Hematopoietic multipotent progenitor cell treated with erythropoietin and hydrocortisone succinate and interleukin-3 and kit ligand, for 6 days (in vitro differentiated cells): ENCODE measurements at places on chromosomes 2 and 18.

DNA sequence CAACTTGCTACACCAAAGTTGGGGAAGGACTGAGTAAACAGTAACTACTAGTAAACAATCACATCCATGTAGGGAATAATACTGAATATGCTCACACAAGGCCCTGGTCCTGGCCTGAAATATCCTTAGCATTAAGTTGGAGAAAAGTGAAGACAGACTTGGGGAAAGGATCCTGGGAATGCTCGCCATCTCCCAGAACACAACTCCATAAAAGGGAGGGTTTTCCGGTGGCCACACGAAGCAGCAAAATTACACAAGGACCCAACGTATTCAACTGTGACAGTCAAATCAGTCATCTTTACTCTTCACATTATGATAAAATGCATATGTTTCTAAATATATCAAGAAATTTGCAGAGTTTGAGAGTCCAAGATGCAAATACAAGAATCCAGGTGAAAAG lies 7.3 kb downstream of the NEMP2 start:
- DNase-seq, result no peak

DNA sequence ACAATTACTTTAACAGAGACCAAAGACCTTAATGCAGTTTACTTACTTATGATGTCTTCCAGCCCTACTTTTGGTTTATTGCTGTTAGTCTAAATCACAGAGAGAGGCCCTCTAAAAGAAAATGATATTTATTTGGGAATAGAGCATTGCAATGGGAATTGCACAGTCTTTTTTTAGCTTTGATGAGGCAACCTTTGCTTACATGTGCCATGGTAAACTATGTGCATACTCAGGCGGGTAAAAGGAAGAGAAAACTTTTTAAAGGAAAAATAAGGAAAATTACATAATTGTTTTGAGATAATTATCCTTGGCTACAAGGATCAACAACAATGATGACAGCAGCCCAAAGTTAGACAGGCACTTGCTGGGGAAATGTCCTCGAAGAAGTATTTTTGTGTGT lies 78.6 kb downstream of the EFEMP1 start:
- no peak for DNase-seq

- no peak for DNase-seq
These were observed 612 bp downstream of the DIPK1C start for GRCh38 chr18:74456349-74457042.

- no peak for DNase-seq
These were observed 171.0 kb downstream of the ANAPC1 start for GRCh38 chr2:111712940-111713515.

- DNase-seq, result no peak
These were observed 150.8 kb downstream of the LDLRAD4 start for GRCh38 chr18:13369353-13369752.

GRCh38 chr2:64447317-64448040 lies 6.5 kb upstream of the LGALSL start:
- DNase-seq, result no peak

DNA sequence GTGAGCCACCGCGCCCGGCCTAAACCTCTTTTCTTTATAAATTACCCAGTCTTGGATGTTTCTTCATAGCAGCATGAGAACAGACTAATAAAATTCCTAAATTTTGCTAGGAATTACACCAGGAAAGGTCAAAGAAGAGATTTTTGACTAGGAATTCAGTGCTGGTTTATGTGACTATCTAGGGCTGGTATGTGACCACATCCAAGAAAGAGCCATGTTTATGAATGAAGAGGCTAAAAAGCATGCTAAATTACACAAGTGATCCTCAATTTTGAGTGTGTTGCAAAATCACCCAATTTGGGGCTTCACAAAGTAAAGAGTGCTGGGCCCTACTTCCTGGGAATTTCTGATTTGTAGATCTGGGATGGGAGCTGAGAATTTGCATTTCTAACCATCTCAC lies 123.6 kb downstream of the CSRNP3 start:
- DNase-seq, result no peak

GRCh38 chr2:43255296-43255910 lies 29.0 kb upstream of the ZFP36L2 start:
- DNase-seq, result no peak

DNA sequence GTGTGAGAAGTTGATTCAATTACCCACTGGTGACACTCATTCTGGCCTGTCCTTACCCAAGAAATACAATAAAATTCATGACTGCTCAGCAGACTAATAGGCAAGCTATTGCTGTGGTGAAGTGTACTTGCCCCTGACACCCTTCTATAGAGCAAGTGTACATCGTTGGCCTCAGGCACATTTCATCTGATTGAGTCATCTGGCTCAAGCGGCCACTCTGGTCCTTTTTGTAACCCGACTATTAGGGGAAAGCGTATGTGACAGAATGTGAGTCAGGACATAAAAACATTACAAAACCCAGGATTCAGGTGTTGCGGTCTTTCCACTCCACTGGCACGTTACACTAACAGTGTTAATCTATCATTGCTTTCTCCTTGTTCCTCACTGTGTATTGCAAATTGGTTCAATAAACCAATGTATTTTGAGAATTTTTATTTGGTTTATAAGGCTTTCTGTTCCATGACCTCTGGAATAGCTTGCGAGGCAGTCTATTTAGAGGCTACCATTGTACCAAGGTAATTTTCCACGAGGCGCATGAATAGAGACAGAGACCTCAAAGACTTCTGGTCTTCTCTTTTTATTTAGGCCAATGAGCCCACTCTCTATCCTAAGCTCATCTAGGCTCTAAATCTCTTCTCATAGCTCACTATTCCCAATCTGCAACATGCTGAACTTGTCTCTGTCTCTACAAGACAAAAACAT lies 10.2 kb upstream of the TTC32 start:
- DNase-seq, result no peak

DNA sequence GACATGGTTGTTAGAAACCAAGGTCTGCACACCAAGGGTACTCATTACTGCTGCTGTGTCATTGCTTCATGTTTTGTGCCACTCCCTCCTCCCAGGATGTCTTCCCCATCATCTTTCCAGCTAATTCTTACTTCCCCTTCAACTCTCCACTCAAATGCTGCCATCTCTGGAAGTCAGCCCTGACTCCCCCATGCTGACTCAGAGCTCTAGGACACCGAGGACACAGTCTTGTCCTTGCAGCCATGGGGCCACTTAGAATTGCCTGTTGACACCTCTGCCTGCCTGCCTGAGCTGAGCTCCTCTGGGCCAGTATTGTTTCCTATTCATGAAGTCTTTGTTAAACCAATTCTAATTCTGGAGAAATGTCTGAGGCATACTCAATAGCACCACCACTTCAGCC lies 100.2 kb downstream of the GYPC start:
- DNase-seq, result no peak

GRCh38 chr2:224887141-224887540 lies 155.1 kb downstream of the DOCK10 start:
- DNase-seq, result no peak

DNA sequence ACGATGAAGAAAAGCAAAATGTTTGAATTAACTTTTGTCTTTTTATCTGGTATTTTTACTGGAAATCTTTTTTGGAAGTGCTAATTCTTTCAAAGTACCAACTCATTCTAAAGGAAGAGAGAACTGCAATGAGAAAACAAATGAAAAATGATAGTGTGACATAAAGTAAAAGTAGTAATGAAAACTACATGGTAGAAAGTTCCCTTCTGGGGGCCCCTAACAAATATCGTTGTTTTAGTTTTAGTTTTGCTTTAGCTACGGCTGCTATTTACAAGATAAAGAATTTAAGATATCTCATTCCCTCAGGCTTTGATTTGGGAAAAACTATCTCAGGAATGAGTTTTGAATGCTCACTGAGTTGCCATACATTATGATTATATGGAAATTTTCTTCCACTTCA lies 161.4 kb downstream of the XIRP2 start:
- no peak for DNase-seq

DNA sequence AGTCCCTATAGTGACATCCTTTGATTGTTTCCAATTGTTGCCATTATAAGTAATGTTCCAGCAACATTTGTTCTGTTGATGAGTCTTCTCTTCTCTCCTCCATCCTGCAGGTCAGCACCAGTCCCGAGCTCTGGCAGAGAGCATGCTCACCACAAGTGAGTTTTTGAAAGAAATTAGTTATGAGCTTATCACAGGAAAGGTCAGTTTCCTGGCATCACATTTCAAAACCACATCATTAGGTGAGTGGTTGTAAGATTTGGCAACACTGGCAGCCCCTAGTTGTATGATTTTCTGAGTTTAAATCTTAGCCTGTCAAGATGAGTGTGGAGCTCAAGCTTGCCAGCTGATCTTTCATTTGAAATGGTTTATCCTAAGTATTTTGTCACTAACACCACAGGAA lies 149.6 kb downstream of the ESCO1 start:
- no peak for DNase-seq

DNA sequence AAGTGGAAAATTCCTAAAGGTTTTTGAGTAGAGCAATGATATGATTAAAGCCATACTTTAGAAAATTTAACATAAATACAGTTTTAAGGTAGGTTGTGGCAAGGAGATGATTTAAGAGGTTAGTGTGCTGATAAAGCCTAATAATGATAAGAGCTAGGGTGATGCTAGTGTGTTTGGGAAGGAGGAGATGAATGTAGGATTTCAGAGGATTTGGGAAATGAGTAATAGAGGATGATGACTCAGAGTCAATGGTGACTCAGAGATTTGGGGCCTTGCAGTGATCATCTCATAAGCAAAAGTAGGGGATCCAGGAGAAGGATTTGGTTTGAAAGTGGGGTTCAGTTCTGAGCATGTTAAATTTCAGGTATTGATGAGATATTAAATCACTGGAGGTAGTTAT lies 23.3 kb downstream of the STAMBP start:
- DNase-seq, result no peak

- no peak for DNase-seq
These were observed 12.4 kb upstream of the INO80C start for GRCh38 chr18:35510076-35510651.

GRCh38 chr2:156343096-156343939 lies 10.8 kb upstream of the NR4A2 start:
- peak; percentile 31 for DNase-seq

GRCh38 chr18:59633961-59634485 lies 63.2 kb downstream of the CCBE1 start:
- no peak for DNase-seq

- DNase-seq, result no peak
These were observed 35.4 kb upstream of the FSHR start for GRCh38 chr2:49189512-49190225.

DNA sequence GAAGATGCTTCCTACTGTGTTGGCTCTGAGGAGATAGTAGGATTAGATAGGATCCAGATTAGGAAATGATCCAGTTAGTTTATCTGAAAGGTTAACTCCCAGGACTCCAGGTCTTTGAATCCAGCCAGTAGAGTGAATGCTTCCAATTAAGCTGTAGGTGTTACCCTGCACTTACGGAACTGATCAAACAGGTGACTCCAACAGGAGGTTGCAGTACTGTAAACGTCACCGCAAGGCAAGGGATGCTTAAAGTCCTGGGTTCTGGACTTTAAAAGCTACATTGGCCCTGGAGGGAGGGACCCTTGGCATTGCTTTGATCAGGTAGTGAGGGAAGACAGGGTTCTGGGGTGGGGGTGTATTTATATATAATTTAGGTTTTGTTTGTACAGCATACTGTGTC lies 5.6 kb downstream of the LGALSL start:
- DNase-seq, result no peak

- no peak for DNase-seq
These were observed 84.8 kb downstream of the SEPTIN10 start for GRCh38 chr2:109528811-109529501.

DNA sequence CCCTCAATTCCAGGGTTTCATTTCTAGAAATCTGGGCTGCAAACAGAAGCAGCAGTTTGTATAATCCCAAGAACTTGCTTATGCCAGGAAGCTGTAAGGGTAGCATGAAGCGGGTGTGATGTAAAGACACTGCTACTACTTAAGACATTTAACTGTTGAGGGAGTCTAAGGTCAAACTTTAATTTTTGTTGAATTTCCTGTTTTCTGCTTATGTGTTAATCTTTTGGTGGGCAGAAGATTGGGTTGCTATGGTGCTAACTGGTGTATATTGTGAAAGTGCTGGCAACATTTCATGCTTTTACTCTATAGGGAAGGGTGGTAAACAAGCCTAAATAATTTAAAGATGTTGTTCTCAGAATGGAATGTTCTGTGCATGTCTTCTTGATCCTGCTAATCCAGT lies 2.7 kb downstream of the NCOA1 start:
- DNase-seq, result peak; percentile 78

- DNase-seq, result no peak
These were observed 257.2 kb upstream of the CHAC2 start for GRCh38 chr2:53510401-53510800.

DNA sequence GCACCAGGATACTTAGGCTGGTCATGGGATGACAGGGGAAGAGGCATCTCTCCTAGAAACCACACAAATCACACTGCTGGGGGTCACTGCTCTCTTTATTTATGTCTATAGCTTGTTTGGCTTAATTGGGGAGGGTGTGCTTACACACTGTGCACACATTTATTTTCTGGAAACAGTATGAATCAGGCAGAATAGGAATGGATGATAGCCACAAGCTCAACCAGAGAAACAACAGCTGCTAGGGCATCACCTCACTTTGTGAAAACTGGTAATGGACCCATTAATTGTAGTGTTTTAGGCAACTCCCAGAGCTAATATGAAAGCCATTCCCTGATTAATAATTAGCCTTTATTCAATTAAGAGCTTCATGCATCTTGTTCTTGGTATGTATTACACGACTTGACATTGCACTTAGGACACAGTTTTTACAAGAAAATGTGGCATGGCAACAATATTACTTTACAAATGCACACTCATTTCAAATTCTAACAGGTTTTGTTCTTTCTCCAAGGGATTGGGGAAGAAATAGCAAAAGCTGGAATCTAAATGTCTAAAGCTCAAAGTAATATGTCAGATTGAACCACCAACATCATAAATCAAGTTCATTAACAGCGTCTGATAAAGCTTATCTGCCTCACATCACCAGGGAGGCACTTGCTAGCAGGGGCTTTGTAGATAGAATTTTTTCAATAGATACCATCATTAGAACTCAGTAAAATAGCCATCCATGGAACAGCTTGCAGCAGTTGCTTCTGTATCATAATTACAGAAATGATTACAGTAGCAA lies 361.9 kb upstream of the FSHR start:
- no peak for DNase-seq

- DNase-seq, result no peak
These were observed 105.0 kb upstream of the CDC42EP3 start for GRCh38 chr2:37776487-37776886.

GRCh38 chr2:120228503-120228902 lies 5.3 kb upstream of the TMEM185B start:
- no peak for DNase-seq

DNA sequence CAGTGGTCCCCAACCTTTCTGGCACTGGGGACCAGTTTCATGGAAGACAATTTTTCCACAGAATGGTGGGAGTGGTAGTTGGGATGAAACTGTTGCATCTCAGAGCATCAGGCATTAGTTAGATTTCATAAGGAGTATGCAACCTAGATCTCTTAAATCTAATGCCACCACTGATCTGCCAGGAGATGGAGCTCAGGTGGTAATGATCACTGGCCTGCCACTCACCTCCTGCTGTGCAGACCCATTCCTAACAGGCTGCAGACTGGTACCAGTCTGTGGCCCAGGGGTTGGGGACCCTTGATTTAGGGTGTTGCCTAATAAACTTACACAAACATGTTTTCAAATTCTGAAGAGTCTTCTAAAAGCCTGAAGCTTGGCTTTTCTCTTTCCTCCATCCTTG lies 261.3 kb downstream of the CDH19 start:
- no peak for DNase-seq
